Hematopoietic multipotent progenitor cell treated with erythropoietin and hydrocortisone succinate and interleukin-3 and kit ligand, for 8 days (in vitro differentiated cells): ENCODE measurements at places on chromosomes 3 and 15.

GRCh38 chr3:27657871-27658270, 64.3 kb downstream of the EOMES start:
- DNase-seq, result no peak

GRCh38 chr15:51077221-51078153, 17.2 kb downstream of the TNFAIP8L3 start:
- peak; percentile 89 for DNase-seq

GRCh38 chr3:140552898-140553297, 125.0 kb upstream of the TRIM42 start:
- DNase-seq, result no peak

DNA sequence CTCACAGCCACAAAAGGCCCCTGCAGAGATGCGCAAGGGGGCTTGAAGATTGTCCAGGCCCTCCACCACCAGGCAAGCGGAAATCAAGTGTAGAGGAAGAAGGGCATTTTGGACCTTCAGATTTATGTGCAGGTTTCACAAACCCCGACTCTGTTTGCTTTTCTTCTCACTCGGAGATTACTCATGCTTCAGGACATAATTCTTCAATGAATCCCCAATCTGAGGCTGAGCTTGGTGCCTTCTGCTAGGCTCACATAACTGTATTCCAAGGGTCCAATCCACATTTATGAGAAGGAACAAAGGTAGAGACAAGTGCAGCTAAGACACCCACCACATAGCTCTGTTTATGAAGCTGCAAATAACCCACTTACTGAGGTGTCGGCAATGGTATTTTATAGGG, 50.6 kb upstream of the NMNAT3 start:
- DNase-seq, result no peak

- DNase-seq, result peak; percentile 39
Observed at GRCh38 chr15:77387365-77388105, 32.4 kb downstream of the PEAK1 start.

GRCh38 chr3:17911986-17912760, 169.7 kb upstream of the TBC1D5 start:
- no peak for DNase-seq
